ENCODE measurements at places on chromosomes 12 and 14. TPM values are rescaled to one million over a fixed set of nuclear protein-coding genes. Genes with fewer than 3 reads are reported as not detected.
A peak's percentile ranks its signal among the peaks of the same experiment; 100 is the strongest.

- no peak for DNase-seq
These were observed 3.2 kb downstream of the BIN2 start for GRCh38 chr12:51320695-51321320.

DNA sequence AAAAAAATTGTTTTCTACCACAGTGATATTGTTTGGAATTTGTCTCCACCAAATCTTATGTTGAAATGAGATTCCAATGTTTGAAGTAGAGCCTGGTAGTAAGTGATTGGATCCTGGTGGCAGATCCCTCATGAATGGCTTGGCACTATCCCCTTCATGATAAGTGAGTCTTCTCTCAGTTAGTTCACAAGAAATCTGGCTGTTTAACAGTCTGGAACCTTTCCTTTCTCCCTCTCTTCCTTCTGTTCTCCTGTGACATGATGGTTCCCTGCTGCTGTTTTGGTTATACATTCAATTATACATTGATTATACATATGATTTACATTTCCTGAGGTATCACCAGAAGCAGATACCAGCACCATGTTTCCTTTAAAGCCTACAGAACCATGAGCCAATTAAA is 442.2 kb downstream of the SLC6A15 start:
- DNase-seq, result no peak

- DNase-seq, result no peak
These were observed 119.4 kb downstream of the KTN1 start for GRCh38 chr14:55699131-55700057.

DNA sequence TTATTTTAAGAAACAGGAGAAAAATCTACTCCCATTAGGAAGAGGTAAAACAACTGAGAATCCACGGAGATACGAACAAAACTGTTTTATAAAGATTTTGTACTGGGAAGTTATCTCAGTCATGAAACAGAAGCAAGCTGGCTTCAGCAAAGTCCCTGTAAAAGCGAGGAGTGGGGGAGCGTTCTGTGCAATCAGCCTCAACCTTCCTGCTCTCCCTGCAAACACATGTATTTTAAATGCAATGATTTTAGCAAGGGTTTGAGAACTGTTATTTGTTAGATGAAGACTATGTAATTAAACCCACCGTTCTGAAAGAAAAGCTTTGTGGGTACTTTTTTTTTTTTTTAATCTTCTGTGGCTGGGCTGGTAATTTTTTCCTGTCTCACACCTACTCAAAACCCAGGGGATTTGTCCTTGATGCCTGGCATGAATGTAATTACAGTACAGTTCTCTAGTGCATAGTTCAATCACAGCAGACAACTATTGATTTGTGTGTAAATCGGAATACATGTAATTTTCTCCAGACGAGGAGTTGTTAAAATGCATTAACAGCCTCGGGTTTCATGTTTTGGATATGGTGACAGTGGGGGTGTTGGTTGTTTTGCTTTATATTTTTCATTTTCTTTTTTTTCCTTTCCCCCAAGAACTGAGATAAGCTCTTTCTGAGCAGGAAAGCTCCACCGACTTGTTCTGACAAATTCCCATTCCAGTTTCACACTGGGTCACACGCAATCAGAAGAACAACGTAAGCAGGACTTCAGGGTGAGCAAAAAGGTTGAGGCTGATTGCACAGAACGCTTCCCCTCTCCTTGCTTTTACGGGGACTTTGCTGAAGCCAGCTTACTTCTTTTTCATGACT is 153.6 kb downstream of the PHLDA1 start:
- DNase-seq, result no peak

- no peak for DNase-seq
These were observed 234.3 kb downstream of the DACT1 start for GRCh38 chr14:58872061-58872460.

- DNase-seq, result no peak
These were observed 29.9 kb downstream of the WASHC3 start for GRCh38 chr12:102031852-102032251.

GRCh38 chr12:3145033-3145432 is 67.9 kb downstream of the TSPAN9 start:
- no peak for DNase-seq

DNA sequence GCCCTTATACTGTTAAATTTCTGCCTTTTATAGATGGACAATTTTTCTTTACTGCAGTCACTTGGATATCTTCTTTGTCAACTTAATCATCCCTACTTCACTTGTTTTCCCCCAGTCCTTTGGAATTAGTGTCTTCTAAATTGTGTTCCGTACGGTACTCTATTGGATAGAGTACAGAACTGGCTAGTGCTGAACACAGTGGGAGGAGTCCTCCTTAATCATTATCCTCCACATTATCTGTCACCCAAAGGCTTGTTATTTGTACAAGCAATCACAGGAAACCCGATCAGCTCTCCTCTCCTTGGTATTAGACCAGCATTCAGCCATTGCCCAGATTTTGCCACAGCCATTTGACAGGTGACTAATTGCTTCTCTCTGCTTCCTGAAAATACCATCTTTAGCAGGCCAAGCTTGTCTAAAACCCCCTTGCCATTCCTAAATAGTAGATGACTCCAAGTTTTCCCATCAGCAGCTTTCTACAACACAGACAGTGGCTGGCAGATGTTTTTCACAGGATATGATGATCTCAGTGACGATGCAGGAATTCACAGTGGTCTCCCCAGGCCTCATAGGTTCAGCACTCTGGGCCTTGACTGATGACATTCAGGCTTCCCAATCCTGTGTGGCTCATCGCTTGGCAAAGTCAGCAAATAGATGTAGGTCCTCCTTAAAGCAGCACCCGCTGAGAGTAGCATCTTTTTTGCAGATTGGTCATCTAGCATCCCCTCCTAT is 216.0 kb upstream of the RGS6 start:
- DNase-seq, result no peak

GRCh38 chr12:104462931-104463339 is 6.2 kb downstream of the CHST11 start:
- no peak for DNase-seq

GRCh38 chr12:95548539-95549391 is 2.5 kb downstream of the USP44 start:
- no peak for DNase-seq

- DNase-seq, result no peak
These were observed 308.7 kb downstream of the SOX5 start for GRCh38 chr12:23640754-23641153.

DNA sequence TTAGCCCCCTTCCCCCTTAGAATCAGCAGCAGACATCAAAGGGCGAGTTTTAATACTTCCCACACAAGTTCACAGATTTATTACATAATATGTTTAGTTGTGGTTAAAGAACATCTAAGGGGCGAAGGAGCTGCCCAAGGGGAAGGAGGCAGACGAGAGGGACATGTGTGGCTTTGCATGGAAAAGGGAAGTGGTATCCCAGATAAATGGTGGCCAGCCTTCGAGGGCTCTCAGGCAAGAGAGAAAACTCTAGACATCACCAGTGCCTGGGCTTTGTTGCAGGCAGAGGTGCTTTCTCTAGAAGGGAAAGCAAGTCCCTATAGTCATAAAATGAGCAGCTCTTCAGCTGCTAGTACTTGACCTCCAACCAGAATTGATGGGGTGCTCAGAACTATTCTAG is 121.2 kb downstream of the CACNA1C start:
- DNase-seq, result no peak

- no peak for DNase-seq
These were observed 73.4 kb downstream of the PPM1H start for GRCh38 chr12:62861586-62861985.

- no peak for DNase-seq
These were observed 43.5 kb downstream of the SYNE2 start for GRCh38 chr14:63896278-63896720.

- DNase-seq, result no peak
These were observed 204.1 kb downstream of the BCL11B start for GRCh38 chr14:99067927-99068326.

- no peak for DNase-seq
These were observed 55.5 kb downstream of the RDH12 start for GRCh38 chr14:67757175-67757574.

- no peak for DNase-seq
These were observed 1.8 kb downstream of the PRORP start for GRCh38 chr14:35124127-35124526.

GRCh38 chr12:3534511-3534910 is 43.5 kb downstream of the PRMT8 start:
- DNase-seq, result no peak

DNA sequence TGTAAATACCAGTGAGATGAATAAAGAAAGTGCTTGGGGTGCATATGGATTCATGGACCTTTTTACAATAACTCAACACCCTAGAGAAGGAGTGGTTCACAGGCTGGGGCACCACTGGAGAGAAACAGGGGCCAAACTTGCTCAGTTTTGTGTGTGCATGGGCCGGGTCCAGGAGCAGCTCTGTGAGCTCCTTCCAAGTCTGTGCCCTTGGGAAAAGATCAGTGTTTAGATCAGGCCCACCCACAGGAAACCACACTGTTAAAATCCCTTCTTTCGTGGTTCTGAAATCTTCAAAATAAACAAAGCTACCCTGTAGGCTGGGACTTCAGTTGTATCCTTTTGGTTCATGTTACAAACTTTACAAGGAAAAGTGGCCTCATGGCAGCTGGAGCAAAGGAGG is 156.1 kb upstream of the TMEM260 start:
- peak; percentile 19 for DNase-seq

The MSI1 gene
- polyA plus RNA-seq, result 4.4 TPM

The GPR84 gene
- polyA plus RNA-seq, result 0.15 TPM

The RGS6 gene
- polyA plus RNA-seq, result 6.0 TPM

The C14orf39 gene
- 1.8 TPM for polyA plus RNA-seq

The TCTN2 gene
- 6.2 TPM for polyA plus RNA-seq

The KRT72 gene
- polyA plus RNA-seq, result 0.08 TPM

The CEP83 gene
- 13.5 TPM for polyA plus RNA-seq

The FLVCR2 gene
- polyA plus RNA-seq, result 11.2 TPM

The OVCH1 gene
- polyA plus RNA-seq, result 0.54 TPM

The ACOT4 gene
- polyA plus RNA-seq, result 0.29 TPM

The ZC2HC1C gene
- polyA plus RNA-seq, result 1.4 TPM

The FAM181A gene
- not detected for polyA plus RNA-seq

The RNF212B gene
- polyA plus RNA-seq, result 0.59 TPM

The MCRS1 gene
- 57.4 TPM for polyA plus RNA-seq

Measured in forelimb muscle (tissue), 1 donor.